Stimulated activated CD8-positive, alpha-beta memory T cell treated with anti-CD3 and anti-CD28 coated beads, Interleukin-7, amount 100 ng/mL, for 1 hour (primary cell): ENCODE measurements at places on chromosomes 2 and 18.

GRCh38 chr2:85777441-85777861 is 23.7 kb downstream of the ATOH8 start:
- DNase-seq = no peak

- DNase-seq = no peak
Observed at GRCh38 chr2:28411956-28412609, 19.4 kb downstream of the FOSL2 start.

- no peak for DNase-seq
Observed at GRCh38 chr2:182558564-182558963, 131.7 kb upstream of the PDE1A start.

DNA sequence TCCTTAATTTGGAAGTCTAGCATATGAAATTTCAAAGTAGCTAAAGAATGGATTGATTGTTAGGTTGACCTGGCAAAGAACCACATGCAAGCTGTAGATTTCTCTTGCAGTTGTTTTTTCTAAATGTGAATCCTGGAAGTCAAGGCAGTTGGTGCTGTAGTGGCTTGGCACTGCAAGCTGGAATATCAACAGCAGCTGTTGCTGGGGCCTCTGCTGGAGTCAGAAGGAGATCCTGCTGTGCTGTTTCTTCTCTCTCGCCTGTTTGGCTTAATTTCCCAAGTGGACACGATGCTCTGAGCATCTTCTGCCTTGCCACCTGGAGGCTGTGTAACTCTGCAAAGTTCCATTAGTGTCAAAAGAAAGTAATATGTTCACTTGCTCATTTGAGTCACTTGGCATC is 12.6 kb downstream of the PIK3C3 start:
- DNase-seq = no peak

DNA sequence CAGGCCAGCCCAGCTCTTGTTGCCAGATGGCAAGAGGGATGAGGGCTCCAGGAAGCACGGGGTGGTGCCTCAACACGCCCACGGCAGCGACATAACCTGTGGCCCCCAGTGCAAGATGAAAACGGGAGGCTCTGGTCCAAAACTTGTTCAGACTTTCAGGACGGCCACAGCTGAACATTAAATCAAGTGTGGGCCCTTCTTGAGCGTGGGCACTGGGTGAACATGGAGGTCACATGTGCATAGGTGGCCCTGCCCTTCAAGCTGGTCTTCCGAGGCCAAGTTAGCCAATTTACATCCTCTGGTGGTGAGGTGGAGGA is 77.5 kb downstream of the NDUFA10 start:
- no peak for DNase-seq

- DNase-seq = no peak
Observed at GRCh38 chr2:58535182-58535581, 294.1 kb upstream of the FANCL start.

DNA sequence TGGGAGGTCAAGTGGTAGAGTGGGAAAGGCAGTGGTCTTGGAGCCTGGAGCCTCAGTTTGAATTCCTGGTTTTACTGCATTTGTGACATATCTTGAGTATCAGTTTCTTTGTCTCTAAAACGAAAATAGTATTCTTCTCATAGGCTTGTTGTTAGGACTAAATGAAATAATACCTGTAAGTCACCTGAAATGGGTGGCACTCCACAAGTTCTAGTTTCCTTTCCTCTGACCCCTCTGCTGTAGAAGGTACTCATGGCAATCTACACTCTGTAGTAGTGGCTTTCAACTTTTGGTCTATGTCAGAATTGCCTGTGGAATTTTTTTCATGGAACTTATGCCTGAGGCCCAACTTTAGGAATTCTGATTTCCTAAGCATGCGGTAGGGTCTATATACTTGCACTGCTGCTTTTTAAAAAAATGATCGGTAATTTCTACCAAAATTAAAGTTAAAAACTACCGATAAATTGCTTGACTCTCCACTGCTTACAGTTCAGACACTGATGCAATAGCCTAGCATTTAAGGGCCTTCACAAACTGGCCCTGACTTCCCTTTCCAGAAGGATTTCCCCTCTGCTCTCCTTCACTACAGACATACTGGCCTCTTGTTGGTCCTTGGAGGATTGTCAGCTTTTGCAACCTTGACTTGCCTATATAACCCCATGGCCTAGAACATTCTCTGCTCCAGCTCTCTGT is 47.2 kb downstream of the PLEK start:
- no peak for DNase-seq

- no peak for DNase-seq
Observed at GRCh38 chr2:36270758-36271157, 84.8 kb upstream of the CRIM1 start.

GRCh38 chr2:3483986-3484960 is 35.1 kb downstream of the ADI1 start:
- DNase-seq = no peak

DNA sequence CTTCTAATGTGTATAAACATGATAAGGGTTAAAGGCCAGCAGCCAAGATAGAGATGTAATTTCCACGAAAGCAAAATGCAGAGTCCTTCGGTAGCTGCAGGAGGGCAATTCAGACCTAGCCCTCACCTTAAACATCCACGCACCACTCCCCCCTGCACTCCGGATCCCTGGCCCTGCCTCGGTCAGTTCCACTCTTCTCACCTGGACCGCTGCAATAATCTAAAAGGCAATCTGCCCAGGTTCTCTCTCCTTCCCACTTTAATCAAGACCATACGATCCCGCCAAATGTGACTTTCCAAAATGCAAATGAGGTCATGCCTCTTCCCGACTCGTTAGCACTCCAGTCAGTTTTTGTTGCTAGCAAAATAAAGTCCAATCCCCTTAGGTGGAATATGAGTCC is 485.2 kb downstream of the EIPR1 start:
- DNase-seq = no peak

DNA sequence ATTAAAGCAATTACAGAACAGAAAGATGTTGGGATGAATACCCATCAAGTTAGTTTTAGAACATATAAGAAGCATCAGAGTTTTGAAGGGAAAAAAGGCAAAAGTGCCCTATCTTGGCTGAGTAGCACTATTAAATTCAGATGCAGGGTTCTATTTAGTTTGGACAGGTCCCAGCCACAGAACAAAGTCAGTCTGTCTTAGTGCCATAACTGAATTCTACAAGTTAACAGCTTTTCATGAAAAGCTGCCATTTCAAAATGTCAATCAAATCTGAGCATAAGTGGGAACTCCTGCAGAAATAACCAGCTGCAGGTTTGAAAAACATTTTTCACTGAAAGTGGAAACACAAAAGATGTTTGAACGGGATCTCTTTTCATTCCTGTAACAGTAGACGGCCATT is 160.4 kb downstream of the SRBD1 start:
- DNase-seq = no peak

DNA sequence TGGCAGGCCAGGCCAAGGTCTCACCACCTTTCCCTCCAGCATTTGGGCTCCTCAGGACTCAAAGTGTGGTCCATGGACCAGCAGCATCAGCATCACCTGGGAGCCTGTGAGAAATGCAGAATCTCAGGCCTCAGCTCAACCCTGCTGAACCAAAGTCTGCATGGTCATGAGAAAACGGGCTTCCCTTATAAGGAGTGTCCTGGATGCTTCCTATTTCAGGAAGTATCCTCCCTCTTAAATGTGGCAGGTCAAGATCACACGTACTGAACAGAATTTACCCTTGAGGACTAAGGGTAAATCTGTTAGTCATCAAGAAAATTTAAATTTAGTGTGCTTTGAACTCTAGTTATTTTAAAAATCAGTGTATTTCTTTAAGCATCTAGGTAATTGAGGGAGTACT is 11.8 kb downstream of the CD8A start:
- no peak for DNase-seq

- no peak for DNase-seq
Observed at GRCh38 chr2:156892467-156893281, 364.8 kb upstream of the GALNT5 start.

- no peak for DNase-seq
Observed at GRCh38 chr2:99512181-99512591, 22.4 kb upstream of the REV1 start.

DNA sequence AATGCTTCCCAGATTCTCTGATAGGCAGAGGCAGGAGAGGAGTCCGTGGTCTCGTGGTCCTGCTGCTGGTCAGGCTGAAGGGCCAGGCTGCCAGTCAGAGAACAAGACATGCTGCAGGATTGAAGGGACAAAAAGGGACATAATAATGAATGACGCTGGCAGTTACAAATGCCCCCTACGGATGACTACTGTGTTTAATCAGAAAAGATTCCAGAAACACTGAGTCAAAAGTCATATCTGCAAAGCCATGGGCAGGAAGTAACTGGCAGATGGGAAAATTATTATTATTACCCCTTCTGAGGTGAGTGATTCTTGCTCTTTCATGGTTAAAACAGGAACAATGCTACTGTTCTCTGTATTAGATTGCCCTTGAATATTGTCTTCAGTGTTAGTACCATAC is 19.0 kb downstream of the LCT start:
- DNase-seq = no peak

DNA sequence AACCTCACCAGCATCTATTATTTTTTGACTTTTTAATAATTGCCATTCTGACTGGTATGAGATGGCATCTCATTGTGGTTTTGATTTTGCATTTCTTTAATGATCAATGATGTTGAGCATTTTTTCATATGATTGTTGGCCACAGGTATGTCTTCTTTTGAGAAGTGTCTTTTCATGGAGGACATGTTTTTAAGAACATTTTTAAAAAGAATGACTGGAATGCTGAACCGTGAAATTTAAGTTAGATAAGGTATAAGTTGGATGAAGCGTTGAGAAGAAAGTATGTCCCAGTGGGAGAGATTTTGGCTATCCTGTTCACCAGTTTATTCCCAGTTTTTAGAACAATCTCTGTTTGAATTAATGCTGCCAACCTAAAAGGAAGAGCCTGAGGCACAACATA is 365.9 kb downstream of the CELF4 start:
- DNase-seq = no peak

DNA sequence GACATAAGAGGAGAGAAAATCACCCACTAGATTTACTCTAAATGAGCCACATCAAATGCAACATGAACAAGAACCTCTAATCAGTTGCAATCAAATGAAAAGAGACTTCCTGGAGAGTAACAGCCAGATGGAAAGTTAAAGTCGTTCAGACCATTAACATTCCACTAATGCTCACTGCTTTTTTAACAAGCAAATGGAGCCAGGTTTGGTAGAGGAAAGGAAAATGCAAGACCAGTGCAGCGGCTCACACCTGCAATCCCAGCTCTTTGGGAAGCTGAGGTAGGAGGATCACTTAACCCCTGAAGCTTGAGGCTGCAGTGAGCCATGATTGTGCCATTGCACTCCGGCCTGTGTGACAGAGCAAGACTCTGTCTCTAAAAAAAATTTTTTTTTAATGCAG is 48.5 kb downstream of the CACNB4 start:
- DNase-seq = no peak

DNA sequence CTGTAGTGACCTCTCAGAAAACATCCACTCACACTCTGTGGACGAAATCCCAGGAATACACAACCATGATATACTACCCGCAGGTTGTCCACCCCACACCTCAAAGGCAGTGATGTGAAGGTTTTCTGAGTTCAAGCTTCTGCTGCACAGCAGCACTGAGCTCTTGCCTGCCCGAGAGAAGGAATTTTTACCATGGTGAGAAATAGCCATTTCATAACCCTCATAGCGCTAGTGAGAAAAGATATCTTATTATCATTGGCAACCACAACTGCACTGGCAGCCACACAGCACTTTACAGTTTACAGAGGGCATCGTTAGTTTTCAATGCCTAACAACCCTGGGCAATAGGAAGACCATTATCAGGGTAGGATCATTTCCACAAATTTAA is 36.9 kb downstream of the NAPG start:
- no peak for DNase-seq

- no peak for DNase-seq
Observed at GRCh38 chr2:42953216-42953615, 160.8 kb upstream of the HAAO start.

DNA sequence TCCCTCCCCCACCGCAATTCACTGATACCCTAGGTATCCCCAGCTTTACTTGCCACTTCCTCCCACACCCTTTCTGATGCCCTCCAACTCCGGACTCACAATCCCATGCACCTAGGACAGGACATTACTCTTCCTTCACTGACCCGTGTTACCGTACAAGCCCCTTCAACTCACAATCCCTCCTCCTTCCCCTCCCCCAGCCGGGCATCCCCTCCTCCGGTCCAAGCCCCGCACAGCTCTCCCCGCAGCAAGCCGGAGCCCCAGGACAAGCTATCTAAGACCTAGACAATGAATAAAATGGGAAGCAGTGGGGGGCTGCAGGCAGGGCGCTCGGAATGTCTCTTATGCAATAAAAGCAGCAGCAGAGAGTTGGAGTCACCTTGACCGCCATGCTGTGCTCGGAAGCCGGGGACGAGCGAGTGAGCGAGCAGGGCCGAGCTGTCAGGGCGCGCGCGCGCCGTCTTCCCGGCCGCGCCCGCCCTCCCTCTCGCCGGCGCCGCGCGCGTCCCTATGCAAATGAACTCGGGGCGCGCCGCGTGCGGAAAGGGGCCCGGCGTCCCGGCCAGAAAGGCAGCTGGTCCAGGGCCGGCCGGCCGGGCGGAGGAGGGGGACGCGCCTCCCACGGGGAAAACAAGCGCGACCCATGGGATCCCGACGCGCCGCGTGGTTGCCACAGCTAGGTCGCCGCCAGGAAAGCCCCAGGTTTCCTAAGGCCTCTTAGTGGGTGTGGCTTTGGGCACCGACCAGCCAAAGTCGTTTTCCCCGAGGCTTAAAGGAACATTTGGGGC is at the start of gene SLC25A12:
SLC25A12 (minus strand) TSS at position 421 of the 788 bp plus-strand sequence; CDS start at position 391, 30 bp downstream.
- peak; percentile 39 for DNase-seq

GRCh38 chr2:167572883-167573619 is 674.3 kb downstream of the STK39 start:
- no peak for DNase-seq

DNA sequence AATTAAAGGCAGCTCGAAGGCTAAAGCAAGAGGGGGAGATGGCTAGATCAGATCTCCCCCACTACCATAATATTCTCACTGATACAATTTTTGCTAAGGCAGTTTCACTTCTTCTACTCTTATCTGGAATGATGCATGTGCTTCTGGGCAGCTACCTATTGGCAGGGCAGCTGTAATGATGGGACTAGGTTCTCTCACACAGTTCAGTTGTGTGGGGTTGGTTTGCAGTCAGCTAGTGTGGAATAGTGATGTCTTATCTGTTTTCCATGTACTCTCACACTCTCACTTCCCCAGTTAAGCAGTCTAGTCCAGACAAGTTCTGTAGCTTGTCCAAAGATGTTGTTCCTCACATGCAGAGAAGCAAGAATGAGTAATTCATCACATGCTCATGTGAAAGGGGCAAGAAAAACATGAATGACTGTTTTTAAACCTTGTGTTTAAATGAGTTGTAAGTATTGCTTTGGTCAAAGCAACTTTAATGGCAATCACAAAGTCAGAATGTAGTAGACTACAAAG is 836.1 kb downstream of the CBLN2 start:
- DNase-seq = no peak

DNA sequence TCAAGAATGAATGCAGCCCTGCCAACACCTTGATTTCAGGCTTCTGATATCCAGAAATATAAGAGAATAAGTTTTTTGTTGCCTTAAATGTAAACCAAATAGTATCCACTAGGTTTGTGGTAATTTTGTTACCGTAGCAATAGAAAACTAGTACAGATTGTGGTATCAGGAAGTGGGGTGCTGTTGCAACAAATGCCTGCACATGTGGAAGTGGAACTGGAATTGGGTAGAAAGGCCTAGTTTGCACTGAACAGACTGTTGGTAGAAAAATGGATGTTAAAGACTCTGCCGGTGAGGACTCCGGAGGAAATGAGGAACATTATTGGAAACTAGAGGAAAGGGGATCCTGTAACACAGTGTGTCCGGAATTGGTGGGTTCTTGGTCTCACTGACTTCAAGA is 145.8 kb upstream of the MGAT5 start:
- DNase-seq = no peak
